ENCODE measurements at places on chromosomes 12 and 14.

- DNase-seq = no peak
Measured at GRCh38 chr12:85693093-85693665, 143.0 kb downstream of the RASSF9 start.

DNA sequence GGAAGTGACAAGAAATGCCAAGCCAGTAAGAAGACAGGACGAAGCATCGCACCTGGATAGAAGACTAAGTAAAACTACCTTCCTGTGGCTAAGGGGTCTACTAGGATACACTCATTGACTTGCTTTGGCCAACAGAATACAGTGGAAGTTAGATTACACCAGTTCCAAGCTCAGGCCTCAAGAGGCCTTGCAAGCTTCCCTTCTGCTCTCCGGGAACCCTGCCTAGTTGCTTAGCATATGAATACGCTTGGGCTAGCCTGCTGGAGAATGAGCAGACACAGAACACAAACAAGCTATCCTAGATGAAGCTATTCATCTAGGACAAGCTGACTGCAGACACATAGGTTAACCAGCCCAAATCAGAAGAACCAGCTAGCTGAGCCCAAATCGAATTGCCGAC, 97.0 kb downstream of the DPF3 start:
- no peak for DNase-seq

DNA sequence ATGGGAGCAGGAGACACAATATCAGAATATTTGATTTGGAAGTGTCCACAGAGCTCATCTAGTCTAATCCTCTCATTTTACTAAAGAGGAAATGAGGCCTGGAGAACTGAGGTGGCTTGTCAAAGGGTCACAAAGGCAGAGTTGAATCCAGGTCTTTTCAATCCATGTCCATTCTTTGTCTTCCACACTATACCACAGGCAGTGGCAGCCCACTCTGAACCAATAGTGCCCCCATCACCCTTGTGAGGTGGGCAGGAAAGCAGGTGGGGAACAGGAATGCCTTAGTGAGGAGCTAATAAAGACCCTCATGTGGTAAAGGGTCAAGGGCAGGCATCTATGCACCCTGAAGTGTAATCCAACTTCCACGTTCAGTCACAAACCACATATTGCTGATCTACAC, 134.8 kb upstream of the EGLN3 start:
- DNase-seq = no peak

GRCh38 chr12:99861731-99862130, 123.0 kb downstream of the ANKS1B start:
- no peak for DNase-seq

- DNase-seq = no peak
Measured at GRCh38 chr12:53241623-53242412, 9.8 kb upstream of the RARG start.
